Erythroblast (primary cell): ENCODE measurements at places on chromosomes 4 and X.
A peak's percentile ranks its signal among the peaks of the same experiment; 100 is the strongest.

- no peak for DNase-seq
Measured at GRCh38 chr4:31983246-31983645, 1263.1 kb downstream of the PCDH7 start.

- DNase-seq = no peak
Measured at GRCh38 chrX:153627675-153628111, 19.3 kb upstream of the DUSP9 start.

DNA sequence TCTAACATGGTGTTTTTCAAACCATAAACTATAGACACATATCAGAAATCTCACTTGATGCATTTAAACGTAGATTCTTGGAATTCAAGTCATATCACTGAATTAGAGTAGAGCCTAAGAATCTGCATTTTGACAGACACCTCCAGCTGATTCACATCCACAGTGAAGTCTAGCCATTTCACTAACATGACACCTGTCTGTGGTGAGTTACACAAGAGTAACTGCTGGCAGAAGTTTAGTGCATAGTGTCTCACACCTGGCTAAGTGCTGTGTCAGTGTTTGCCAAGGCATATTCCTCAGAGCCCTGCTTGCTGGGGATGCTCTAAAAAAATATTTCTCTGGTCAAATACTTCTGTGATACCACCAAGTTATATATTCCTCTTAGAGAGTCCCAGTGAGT, 237.5 kb upstream of the DIAPH2 start:
- DNase-seq = no peak

- DNase-seq = no peak
Measured at GRCh38 chrX:115332832-115333231, 43.3 kb downstream of the LUZP4 start.

DNA sequence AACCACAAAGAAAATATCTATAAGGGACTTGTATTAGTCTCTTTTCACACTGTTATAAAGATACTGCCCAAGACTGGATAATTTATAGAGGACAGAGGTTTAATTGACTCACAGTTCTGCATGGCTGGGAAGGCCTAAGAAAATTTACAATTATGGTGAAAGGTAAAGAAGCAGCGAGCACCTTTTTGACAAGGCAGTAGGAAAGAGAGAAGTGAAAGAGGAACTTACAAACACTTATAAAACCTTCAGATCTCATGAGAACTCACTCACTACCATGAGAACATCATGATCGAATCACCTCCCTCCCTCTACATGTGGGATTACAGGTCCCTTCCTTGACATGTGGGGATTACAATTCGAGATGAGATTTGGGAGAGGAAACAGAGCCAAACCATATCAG, 856.0 kb downstream of the TRAM1L1 start:
- DNase-seq = no peak

DNA sequence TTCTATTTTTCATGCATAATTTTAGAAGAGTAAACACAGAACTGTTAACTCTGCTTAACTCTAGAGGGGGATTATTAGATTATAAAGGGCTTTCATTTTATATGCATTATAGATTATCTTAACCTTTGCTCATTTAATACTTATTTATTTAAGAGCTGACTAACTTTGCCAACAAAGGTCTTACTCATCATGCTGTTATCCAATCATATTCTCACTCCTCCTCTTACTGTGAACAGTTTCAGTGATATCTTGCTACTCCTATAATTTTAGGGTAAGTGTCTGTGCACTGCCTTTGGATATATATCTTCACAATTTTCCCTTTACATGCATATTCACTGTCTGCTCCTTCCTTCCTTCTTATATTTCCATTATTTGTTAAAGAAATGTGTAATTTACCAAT, 1814.9 kb downstream of the STIM2 start:
- no peak for DNase-seq

DNA sequence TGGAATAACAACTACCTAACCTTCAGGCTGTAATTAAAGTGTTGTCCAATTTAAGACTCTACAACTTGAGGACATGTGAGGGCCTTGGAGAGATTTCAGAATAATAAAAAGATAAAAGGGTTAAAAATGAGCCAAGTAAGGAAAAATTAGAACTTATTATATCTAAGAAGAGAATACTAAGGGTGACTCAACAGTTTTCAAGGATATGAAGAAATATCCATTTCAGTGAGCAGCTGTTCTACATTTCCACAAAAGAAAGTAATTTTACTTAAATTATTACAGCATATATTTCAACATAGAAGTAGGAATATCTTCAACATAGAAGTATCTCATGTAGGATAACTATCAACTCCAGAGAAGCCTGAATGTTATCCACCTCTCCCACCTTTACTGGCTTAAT, 11.3 kb downstream of the SNX12 start:
- no peak for DNase-seq

- no peak for DNase-seq
Measured at GRCh38 chrX:69101683-69102251, 63.5 kb downstream of the PJA1 start.

- DNase-seq = no peak
Measured at GRCh38 chrX:17397074-17397473, 22.1 kb downstream of the NHS start.

GRCh38 chr4:187071946-187072600, 348.4 kb upstream of the FAT1 start:
- DNase-seq = no peak

DNA sequence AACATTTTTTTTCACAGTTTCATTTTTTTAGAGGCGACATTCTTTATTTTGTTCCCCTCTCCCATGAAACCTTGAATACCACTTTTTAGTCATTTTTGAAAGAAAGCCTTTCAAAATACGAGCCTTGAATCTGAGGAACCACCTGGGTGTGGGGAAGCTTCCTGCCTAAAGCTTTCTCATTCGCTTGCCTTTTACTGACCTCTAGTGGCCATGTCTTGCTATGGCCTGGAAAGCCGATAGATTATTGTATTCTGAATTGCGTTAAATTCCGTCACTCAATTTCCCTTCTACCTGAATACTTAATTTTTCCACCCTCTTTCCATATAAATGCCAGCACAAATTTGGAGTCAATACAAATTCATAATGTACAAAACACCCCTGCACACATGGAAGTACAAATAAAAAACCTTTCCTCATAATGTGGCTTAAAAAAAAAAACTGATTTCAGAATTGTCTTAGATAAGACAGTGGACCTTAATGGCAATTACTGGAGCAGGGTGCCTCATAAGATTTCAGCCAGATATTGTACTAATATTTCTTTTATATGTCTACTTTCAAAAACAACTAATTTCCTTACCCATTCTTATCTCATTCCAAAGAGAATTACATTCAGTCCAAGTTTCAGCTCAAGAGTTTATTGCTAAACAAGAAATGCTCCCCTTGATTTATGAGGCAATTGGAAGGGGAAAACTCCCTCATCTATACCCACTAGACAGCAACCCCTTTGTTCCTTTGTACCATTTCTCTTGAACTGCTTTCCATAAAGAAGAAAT, 217.9 kb downstream of the CENPC start:
- DNase-seq = peak; percentile 82

DNA sequence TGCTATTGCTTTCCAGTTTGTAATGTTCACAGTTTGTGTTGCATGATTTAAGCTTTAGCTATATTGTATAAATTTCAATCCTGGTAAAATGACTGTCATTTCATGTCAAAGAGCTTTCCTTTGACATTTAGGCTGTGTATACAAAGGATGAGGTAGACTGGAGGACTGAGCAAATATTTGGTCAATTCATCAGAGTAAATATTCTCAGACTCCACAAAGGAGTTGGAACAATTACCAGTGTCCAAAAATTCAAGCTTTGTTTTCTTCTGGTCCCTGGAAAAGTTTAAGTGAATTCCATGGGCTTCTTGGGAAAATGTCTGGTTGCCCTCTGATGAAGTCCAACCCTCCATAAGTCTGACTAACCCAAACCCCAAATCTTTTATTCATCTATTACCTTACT, 682.4 kb downstream of the DACH2 start:
- no peak for DNase-seq

GRCh38 chr4:54802336-54802735, 144.6 kb downstream of the KIT start:
- no peak for DNase-seq

DNA sequence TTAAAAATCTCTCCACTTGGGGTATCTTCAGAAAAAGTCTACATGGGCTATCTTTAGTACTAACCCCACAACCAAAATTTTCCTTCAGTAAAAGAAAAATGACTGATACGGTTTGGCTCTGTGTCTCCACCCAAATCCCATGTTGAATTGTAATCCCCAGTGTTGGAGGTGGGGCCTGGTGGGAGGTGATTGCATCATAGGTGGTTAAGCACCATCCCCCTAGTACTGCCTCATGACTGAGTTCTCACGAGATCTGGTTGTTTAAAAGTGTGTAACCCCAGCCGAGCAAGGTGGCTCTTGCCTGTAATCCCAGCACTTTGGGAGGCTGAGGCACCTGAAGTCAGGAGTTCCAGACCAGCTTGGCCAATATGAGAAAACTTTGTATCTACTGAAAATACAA, 66.8 kb downstream of the USP46 start:
- DNase-seq = no peak

DNA sequence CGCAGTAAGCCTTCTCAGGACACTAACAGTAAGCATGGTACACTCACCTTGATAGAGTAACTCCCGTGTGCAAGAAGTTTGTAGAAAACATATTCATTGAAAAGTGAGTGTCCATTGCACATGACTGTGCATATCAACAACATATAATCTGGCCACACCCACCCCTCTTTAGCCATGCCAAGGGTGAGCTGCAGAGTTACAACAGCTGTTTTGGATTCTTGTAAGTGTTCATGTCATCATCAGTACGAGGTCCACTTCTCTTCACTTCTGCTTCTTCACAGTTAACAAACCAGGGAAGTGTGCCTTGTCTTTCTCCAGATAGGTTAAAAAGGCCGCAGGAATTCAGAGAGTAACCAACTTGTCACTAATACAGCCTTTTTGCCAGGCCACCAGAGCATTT, 116.6 kb downstream of the IRF2 start:
- peak; percentile 11 for DNase-seq

- DNase-seq = no peak
Measured at GRCh38 chr4:3215733-3216132, 33.2 kb upstream of the MSANTD1 start.

DNA sequence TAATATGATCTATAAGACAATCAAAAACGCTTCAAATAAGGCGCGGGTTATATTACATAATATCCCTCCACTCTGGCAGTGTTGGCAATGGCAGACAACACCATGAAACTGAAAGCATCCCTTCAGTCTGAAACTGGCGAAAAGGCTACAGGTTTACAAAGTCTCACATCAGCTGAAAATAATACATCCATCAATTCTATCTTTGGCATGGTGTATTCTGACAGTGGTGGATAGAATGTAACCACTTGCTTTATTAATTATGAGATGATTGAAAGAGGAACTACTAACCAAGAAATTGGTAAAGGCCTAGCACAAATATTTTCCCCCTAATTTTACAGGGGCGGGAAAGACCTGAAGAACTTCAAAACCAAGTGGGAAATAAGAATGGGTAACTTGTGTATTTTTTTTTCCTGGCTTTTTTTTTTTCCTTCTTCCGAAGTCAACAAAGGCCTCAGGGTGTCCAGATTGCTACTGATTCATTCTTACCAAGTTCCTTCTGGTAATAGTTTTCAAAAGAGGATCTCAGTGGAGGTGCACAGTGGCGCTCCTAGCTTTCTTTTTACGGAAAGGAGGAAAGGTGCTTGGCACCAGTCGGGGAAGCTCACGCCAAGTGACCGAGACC, 728 bp downstream of the UBA6 start:
- peak; percentile 52 for DNase-seq

GRCh38 chrX:154379569-154379951, 465 bp downstream of the EMD start:
- DNase-seq = peak; percentile 51

GRCh38 chrX:82458207-82458754, 1049.8 kb upstream of the POU3F4 start:
- DNase-seq = no peak

- DNase-seq = no peak
Measured at GRCh38 chr4:135290136-135290535, 1088.5 kb upstream of the PABPC4L start.

DNA sequence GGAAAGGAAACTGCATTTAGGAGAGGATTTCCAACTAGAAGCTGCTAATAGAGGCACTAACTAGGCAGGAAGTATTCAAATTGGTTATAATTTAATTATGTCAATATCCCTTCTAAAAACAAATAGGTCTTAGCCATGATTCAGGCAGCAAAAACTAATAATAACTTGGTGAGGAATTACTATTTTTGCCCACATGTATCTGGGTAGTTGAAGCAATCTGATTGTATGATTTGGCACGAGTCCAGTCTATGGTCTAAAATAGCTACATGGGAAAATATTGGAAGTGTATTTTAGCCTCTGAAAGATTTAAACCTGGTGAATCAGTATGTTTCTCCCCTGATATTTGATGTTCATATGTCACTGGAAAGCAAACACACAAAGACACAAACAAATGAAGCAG, 62.2 kb downstream of the MFAP3L start:
- no peak for DNase-seq

GRCh38 chr4:123031664-123032063, 109.3 kb upstream of the NUDT6 start:
- no peak for DNase-seq

GRCh38 chr4:143517764-143518163, 4.3 kb downstream of the SMARCA5 start:
- no peak for DNase-seq

DNA sequence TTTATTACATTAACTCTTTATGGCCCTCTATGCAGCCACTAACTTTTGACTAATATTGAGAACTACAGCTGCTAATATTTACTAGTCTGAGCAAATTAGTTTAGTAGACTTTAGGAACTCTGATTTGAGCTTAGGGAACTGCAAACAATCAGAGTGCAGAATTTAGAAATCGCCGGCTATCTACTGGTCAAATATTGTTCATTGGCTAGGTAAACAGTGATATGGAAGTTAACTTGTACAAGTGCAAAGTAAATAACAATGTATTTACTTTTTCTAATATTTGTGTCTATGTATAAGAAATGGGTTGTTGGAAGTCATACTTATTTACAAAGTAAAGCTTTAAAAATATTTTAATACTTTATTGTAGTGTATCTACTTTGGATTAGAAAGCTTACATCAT, 279.6 kb downstream of the CFAP299 start:
- no peak for DNase-seq

DNA sequence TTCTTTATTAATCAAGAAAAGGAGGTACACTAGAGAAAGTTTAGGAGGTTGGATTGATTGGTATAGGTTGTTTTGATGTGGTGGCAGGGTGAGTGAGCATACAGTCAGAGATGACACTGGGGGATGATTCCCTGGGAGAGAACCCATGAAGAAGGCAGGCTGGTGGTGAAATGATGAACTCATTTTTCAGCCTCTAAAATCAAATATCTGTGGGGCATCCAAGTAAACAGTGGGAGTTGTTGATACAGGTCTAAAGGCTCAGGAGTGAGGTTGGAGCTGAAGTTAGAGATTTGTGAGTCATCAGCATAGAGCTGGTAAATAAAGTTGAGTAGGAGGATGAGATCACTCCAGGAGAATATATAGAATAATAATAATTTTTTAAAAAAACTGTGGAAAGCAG, 10.0 kb upstream of the AP1S2 start:
- DNase-seq = no peak

GRCh38 chrX:154784149-154784995, 20.9 kb downstream of the MPP1 start:
- DNase-seq = peak; percentile 78
